HuH-7.5 (cell line): ENCODE measurements at places on chromosomes 1 and 21.

- peak; percentile 12 for DNase-seq
Observed at GRCh38 chr21:31780944-31781343, 49.0 kb upstream of the SCAF4 start.

DNA sequence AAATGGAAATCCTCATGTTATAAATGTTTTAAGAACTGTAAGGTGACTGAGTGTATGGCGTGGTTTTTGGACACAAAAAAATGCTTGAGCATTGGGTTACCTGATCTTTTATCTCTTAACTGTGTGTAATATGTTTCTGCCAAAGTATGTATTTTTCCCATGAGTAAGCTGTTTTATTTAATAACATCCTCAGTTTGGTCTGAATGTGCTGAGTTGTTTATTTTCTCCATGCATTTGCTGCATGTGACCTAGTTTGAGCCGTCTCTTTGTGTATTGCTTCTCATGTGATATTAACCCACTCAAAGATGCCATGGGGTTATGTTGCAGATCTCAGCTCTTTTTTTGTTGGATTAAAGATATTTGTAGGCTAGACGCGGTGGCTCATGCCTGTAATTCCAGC is 6.1 kb upstream of the LYPLA2 start:
- no peak for DNase-seq

DNA sequence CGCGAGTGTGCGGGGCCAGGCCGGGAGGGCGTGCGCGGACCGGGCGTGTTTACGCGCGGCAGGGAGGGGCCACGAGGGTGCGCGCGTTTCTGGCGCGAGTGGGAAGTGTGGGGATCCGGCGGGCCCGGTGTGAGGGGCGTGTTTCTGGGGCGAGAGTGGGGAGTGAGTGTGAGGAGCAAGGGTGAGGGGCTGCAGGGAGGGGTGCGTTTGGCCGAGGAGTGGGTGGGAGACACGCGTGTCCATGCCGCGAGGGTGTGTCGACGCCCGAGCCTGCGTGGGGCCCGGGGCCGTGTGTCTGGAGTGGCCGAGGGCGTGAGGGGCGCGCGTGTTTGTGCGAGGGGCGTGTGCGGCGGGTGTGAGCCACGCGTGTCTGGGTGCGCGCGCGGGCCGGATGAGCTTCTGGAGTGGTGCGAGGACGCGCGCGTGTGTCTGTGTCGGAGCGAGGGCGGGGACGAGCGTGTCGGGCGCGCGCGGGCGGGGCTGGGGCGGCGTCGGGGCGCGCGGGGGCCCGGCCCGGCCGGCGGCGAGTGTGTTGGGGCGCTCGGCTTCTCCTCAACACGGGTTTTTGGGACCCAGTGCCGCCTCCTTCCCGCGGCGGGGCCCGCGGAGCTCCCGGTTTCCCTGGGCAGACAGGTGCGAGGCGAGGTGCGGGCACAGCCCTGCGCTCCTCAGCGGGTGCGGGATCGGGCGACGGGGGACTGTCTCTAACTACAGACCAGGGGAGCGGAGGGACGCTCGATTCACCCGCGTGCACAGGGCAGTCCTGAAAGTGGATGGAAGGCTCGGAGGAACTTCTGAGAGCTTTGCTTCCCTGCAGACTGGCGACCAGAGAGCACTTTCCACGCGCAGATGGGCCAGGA is 65.8 kb upstream of the VAMP3 start:
- DNase-seq = no peak

DNA sequence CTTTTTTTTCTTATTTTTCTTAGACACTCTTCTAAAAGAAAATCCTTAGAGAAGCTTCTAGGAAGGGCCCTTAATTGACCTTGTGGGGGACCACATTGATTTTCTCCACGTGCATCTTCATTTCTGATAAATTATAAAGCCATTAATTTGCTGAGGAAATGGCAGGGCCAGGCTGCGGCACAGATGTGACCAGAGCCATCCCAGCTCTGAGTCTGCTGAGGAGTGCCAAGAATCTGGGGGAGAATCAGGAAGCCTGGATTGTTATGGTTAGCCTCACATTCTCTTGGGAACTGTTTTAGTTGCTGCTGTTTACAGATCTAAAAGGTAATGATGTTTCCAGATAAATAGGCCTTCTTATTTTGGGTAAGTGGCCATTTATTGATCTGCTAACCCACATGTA is 16.2 kb downstream of the PROX1 start:
- no peak for DNase-seq

- DNase-seq = no peak
Observed at GRCh38 chr1:19654386-19654785, 10.3 kb downstream of the NBL1 start.

- no peak for DNase-seq
Observed at GRCh38 chr1:233424779-233425178, 97.3 kb downstream of the MAP3K21 start.

DNA sequence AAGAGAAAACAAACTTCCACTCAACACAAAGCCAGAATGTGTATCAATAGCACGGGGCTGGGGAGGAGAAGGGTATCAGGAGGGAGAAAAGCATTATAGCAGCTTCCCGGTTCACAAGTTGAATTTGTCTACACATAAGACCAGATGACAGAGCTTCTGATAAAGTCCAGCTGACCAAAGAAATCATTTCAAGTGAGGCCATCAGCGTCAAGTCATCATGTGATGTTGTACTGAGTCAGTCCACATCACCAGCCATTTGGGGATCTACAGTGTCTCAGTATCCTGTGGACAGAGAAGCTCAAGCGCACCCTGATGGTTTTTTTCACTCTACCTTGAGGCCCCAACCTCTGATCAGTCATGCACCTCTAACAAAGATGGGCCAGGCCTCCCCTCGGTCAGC is 33.0 kb downstream of the SETD4 start:
- no peak for DNase-seq

- DNase-seq = no peak
Observed at GRCh38 chr1:72140222-72140621, 142.1 kb downstream of the NEGR1 start.

GRCh38 chr1:158126425-158126824 is 54.3 kb upstream of the CD1D start:
- DNase-seq = no peak

DNA sequence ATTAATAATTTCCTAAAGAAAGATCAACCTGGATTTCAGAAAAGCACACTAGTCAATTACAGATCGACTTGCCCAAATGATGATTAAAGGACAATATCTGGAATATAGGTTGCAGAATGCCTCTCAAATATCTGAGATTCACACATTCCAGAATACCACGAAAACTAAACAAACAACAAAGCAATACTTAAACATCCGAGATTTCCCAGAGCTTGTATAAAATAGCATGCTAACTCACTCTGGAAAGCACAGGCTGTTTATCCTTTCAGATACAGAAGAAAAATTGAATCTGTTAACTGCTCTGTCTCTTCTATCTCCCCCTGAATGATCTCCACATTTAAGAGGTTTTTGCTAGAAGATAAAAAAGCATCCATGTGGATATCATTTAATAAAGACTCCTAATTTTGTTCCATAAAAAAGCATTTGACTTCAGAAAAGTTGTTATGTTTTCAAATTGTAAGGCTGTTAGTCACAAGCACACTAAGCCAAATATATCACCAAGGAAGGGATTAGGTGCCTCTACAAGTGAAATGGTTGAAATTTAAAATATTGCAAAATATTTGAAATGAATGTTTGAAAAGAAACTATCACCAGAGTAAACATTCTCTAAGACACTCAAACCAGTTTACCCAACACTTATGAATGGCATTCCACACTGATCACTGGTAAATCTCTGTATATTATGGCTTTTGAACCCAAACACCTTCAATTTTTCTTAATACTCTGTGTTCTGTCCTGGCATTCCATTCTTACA is 865.1 kb upstream of the ADAMTS5 start:
- no peak for DNase-seq

DNA sequence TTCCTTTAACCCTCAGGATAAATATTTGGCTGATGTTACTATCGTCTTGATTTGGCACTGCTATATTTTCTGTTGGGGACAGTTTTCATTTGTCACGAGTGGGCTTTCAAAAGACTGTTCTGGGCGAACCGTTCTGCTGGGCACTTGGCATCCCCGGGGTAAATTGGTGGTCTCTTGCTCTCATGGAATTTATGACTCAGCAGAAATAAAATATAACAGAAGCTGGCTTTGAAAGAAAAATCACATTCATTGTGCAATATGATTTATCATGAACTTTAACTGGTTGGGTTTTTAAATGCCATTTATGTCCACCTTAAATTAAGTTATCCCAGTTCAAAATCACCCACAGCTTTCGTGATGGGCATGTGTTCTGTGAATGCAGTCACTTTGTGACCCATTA is 147.3 kb downstream of the KAZN start:
- no peak for DNase-seq

DNA sequence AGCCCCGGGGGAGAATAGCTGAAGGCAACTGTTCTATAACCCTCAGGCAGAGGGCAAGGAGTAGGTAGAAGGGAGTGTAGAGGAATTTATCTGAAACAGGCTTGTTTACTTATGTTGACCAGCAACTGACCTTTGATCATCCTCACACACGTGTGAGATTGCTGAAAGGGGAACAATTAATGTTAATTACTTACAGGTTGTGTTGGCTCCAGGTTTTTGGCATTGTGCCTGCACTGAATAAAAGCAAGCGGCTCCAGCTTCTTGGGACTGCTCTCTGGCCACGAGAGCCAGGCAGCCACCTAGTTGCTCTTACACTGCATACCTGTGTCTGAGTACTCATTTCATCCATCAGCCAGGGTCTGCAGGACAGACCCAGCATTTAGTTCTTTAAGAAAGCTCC is 41.3 kb upstream of the ARHGEF10L start:
- DNase-seq = no peak

DNA sequence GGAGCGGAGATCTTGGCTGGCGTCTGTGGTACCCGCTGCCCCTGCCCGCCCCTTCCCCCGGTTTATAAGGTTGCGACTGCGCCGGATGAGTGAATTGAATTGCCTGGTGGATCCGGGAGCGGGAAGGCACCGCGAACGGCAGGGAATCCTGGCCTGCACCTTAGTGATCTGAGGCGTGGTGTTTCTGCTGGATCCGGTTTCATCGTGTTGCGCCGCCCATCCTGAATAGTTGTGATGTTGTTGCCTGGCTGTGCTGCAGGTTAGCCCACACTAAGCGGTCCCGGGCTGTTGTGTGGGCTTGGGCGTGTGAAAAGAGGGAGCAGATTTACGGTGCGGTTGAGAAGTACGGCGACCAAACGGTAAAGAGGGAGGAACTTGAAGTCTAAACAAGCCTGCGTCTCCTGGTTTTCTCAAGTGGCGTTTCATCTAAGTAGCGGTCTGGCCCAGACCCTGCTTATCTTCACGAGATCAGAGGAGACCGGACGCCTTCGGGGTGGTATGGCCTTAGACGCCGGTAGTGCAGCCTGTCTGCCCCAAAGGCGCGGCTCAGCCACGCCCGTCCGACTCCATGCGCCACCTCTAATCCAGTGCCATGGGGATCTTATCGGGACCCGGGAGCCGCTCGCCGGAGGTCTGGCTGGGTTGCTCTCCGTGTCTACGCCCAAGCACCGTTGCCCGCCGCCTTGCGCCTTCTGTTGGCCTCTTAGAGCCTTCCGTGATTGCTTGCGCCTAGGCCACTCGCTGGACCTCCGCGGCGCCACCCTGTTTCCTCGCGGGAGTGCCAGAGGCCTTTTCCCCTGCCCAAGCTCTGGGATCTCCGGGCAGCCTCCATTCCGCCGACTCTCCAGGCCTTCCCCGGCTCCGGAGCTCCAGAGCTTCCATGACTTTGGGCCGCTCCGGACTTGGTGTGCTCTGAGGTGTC is 87.5 kb upstream of the RHOU start:
- peak; percentile 55 for DNase-seq

DNA sequence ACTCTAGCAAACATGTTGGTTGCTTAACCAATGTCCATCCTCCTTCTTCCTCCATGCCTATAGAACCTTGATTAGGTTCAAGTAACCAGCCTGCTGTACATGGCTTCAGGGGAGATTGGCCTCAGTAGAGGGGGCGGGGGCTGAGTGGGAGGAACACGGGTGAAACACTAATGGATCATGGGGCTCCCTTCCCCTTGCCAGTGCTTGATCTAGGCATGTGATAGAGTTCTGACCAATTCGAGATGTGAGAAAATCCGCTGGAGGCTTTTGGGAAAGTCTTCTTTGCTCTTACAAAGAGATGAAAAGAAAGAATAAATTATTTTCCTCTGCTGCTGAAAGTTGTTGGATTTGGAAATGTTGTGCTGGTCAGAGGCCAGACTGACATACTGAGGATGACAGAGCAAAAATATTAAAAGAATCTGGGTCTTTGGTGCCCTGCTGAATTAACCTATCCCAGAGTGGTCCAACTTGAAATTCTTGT is 5.2 kb upstream of the OTUD7B start:
- no peak for DNase-seq

GRCh38 chr1:226064816-226065248 is 2.3 kb downstream of the H3-3A start:
- DNase-seq = peak; percentile 22

DNA sequence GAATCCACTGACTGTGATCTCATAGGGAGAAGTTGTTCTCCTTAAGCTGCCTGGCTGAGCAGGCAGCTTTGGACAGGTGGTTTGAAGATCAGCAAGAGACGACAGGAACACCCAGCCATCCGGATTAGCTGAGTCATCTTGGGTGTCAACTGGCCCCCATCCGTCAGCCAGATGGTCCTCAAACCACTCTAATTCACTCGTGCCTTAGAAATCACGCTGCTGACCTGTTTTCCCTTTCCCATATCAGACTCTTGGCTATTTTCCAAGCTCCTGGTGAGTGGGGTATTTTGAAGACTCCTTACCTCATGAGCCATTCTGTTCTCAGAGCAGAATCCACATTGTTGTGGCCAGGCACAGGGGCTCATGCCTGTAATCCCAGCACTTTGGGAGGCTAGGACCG is 149.1 kb upstream of the L1TD1 start:
- no peak for DNase-seq

GRCh38 chr1:155026588-155026987 is 7.0 kb downstream of the DCST2 start:
- no peak for DNase-seq

DNA sequence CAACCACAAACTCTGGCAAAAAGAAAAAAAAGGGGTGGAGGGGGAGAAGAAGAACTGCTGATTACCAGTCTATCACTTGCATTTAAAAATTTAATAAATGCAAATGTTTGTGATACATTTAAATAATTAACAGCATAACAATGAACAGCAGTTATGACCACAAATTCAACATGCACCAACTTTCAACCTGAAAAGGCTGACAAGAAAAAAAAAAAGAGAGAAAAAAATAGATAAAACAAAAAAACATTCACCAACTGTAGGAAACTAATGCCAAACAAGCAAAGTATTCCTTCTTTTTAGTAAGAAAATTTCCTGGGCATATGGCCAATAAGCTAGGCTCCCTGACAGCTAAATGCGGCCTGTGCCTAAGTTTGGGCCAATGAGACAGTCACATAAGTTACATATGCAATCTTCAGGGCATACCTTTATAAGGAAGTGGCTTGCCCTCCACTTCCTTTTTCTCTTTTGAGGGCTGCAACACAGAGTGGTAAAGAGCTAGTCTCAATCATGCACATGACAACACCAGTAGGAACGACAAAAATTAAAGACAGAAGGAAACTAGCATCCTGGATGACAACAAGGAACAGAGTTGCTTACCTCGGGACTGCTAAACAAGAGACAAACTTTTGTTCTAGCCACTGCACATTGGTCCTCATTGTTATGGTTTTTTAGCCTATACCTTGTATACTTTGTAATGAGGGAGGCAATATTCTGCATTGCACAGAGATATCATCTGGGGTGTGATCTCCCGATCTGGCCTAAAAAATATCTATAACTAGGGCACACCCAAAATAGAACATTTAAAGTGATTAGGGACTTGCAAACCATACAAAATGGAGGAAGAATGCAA is 24.2 kb upstream of the PHTF1 start:
- no peak for DNase-seq

GRCh38 chr21:17802572-17802971 is 16.6 kb downstream of the C21orf91 start:
- no peak for DNase-seq
